OCI-M1 (cell line): ENCODE measurements at places on chromosomes 2 and 18.

- DNase-seq, result no peak
Measured at GRCh38 chr2:223735659-223736244, 101.6 kb downstream of the AP1S3 start.

- peak; percentile 49 for DNase-seq
Measured at GRCh38 chr2:28449488-28450395, 46.1 kb upstream of the PLB1 start.

- DNase-seq, result peak; percentile 64
Measured at GRCh38 chr2:157055660-157056199, 201.8 kb upstream of the GALNT5 start.

DNA sequence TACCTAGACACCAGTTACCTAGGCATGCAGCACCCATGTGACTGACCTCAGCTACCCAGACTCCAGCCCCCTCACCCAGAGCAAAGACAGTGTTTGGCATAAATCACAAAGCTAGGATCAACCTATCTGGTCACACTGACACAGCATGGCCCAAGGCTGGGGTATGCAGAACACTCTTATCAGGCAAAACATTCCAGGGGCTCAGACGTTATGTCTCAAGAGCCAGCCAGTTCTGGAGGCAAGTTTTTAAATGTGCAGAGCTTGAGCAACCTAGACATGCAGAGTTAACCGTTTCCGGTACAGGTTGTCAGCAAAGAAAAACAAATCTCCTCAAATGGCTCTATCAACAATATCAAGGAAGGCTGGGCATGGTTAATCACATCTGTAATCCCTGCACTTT, 92.8 kb downstream of the AP1S3 start:
- peak; percentile 30 for DNase-seq

DNA sequence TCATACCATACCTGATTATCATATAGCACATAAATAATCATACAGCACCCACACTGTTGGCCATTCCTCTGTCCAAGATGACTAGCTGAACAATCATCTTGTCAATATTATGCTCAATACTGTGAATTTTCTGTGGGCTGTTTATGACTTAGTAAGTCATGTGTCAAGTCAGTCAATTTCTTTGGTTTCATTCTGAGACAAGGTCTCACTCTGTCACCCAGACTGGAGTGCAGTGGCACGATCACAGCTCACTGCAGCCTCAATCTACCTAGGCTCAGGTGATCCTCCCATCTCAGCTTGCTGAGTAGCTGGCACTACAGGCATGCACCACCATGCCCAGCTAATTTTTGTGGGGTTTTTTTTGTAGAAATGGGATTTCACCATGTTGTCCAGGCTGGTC, 5.7 kb downstream of the MCM6 start:
- no peak for DNase-seq

DNA sequence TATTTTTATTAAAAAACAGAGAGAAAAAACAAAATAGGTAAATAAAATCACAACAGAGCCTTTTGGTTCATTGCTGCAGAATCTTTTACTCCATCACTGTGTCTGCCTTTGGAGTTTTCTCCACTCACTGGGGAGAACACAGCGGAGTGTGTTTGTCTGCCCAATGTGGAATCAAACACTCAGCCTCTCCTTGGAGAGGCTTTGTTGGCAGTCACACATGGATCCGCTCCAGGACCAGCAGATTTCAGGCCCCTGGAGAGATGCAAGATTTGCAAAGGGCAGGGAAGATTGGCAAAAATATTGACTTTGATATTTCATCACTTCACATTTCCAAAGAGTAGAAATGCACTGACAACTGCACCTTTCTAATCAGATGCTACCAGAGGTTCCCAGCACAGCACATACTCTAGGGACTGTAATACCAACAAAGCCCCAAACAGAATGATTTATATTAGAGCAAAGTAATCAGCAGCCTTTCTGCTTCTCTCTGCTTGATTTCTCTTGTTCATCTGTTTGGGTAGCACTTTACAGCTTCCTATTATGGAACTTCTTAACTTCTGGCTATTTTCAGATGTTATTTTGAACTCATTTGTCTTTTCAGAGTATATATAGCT, 1898.8 kb upstream of the PIK3C3 start:
- DNase-seq, result no peak

- DNase-seq, result no peak
Measured at GRCh38 chr2:71538241-71538640, 84.9 kb downstream of the DYSF start.
